ENCODE measurements at places on chromosomes 4 and X.

GRCh38 chrX:150377005-150377404 lies 13.9 kb downstream of the MAMLD1 start:
- DNase-seq: no peak

GRCh38 chr4:95857761-95858160 lies 17.9 kb downstream of the PDHA2 start:
- DNase-seq: no peak

DNA sequence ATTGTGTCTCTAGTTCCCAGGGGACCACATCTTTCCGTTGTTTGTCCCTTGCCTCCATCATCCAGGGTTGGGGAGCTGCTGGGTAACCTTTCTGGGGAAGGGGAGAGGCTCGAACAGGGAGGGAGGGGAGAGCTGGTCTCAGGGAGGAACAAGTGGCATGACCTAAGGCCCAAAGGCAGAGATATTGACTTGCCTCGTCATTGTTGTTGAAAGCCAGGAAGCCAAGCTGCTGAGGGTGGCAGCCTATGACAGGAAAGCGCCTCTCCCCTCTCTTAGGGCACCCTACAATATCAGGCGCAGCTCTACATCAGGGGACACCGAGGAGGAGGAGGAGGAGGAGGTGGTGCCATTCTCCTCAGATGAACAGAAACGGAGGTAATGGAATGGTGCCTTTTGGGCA lies 20.8 kb downstream of the ZNF185 start:
- DNase-seq: no peak

- DNase-seq: no peak
Measured at GRCh38 chr4:112818594-112818965, 181.6 kb downstream of the LARP7 start.

GRCh38 chr4:82718162-82718940 lies 80.2 kb downstream of the SCD5 start:
- DNase-seq: no peak

GRCh38 chr4:73410916-73411730 lies 7.0 kb downstream of the ALB start:
- DNase-seq: no peak

DNA sequence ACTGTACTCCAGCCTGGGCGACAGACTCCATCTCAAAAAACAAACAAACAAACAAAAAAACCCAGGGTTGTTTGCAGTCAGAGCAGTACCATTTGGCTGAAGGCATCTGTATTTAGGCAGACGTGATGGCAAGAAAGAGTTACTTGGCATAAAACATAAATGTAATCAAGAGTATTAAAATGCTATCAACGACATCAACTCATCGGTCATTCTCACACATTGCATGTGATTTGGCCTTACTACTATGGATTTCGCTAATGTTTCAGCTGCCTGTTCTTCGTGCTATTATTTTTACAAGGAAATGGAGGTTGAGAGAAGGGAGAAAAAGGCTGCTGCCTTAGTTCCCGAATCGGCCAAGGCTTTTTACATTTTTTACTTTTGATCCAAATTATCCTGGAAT lies 15.5 kb upstream of the SMARCA5 start:
- no peak for DNase-seq

DNA sequence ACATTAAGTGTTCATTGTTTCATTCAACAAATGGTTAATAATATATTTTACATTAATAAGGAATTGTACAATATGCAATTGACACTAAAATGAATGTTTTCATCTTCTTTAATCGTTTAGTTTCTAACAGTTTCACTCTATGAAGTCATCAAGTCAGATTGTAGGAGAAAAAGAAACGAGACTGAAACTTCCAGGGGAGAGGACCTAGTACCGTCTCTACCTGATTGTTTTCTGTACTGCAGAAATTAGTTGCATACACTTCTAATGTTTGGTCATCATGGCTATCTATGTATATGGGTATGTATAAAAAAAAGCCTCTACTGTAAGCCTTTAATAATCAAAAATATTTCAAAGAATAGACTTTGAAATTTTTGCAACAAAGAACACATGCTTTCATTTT lies 1350.9 kb downstream of the ARAP2 start:
- DNase-seq: no peak

DNA sequence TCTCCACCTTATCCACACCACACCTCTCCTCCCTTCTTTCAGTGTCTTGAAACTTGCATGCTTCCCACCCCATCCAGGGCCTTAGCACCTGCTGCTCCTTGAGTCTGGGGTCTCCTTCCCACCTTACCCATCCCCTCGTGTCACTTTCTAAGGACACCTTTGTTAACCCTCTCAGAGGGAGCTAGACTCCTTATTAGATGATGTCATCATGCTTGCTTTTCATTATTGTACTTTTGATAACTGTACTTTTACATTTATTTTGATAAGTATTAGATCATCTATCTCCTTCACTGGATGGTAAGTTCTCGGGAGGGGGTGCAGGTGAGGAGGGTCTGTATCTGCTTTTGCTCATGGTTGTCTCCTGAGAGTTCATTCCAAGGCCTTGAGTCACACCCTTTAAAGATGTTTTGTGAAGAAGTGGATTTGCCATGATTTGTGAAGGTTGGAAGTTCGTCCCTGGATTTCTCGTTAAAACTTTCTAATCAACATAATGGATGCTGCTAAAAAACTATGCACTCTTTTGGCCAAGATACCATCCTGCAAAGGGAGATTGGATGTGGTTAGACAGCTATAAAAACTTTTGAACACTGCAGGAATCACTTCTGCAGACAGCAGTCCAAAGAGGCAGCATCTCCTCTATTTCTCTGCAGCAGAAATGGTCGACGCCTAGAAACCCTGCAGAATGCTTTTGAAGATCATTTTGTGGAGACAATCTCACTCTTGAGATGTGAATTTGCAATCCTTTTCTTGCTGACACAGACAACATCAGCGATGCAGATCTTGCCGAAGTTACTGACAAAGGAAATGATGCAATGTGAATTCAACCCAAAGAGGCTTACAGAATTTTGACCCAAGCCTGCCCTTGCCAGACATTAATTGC lies 69.6 kb downstream of the ENPP6 start:
- no peak for DNase-seq

GRCh38 chr4:2286904-2287593 lies 25.1 kb upstream of the MXD4 start:
- DNase-seq: no peak

GRCh38 chr4:159041054-159042034 lies 61.5 kb upstream of the RAPGEF2 start:
- no peak for DNase-seq

- DNase-seq: peak; percentile 32
Measured at GRCh38 chrX:133792198-133792953, 193.0 kb downstream of the GPC3 start.

GRCh38 chr4:153780876-153781275 lies 8.0 kb downstream of the SFRP2 start:
- no peak for DNase-seq

GRCh38 chr4:56042225-56042624 lies 93.5 kb downstream of the CEP135 start:
- no peak for DNase-seq

DNA sequence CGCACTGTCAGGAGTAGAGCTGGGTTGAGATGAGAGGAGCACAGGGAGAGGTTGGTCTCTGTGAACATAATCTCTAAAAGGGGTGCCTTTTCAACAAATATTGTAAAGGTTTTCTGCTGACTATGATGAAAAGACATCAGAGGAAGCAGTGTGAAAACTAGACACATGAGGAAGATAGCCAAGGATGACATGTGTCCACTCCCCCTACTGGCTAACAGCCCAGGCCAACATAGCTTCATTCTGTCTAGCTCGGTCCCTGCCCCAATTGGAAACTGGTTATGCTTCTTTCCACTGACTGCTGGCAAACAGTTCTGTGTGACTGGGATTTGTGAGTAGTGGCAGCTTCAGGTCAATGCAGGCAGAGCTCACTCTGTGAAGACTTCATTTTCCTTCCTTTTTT lies 115.4 kb upstream of the ESX1 start:
- DNase-seq: no peak

- no peak for DNase-seq
Measured at GRCh38 chrX:16578218-16578617, 71.7 kb upstream of the S100G start.

- no peak for DNase-seq
Measured at GRCh38 chrX:10244915-10245622, 88.3 kb downstream of the CLCN4 start.

GRCh38 chr4:3464911-3465697 lies 2.0 kb downstream of the DOK7 start:
- no peak for DNase-seq

DNA sequence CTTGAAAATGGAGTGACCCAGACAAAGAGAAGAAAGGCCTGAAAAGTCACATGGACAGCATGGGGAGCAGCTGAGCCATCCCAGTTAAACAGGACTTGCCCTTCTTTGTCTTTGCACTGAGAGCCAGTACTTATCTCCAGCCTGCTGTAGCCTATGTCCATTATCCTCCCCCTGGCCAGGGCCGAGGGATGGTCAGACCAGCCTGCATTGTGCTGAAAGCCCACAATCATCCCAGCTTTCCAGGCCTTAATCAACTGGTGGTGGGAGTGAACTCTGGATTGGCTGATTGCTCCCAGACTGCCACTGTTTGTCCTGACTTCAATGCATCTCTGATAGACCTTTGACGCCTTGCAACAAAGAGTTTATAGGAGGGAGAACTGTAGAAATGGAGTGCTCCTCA lies 453.1 kb downstream of the EPHA5 start:
- no peak for DNase-seq

DNA sequence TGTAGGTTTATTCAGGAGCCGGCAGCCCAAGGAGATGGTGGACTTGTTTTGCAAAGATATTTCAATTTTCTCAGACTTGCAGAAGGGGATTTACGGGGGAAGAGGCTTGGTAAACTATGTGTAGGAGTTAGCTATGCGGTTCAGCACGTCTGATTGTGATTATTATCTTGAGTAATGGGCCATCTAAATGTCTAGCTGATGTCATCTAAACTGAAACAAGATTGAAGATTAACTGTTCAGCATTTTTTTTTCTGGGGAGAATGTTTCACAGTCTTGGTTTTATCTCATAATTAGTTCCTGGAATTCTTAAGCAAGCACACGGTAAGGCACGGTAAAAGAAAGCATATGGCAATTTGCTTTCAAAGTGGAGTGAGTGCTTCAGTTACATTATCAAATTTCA lies 207.3 kb upstream of the CXorf51B start:
- DNase-seq: no peak

- DNase-seq: no peak
Measured at GRCh38 chr4:99991741-99992140, 41.7 kb upstream of the H2AZ1 start.

- no peak for DNase-seq
Measured at GRCh38 chr4:184064877-184065276, 152.8 kb downstream of the ENPP6 start.

DNA sequence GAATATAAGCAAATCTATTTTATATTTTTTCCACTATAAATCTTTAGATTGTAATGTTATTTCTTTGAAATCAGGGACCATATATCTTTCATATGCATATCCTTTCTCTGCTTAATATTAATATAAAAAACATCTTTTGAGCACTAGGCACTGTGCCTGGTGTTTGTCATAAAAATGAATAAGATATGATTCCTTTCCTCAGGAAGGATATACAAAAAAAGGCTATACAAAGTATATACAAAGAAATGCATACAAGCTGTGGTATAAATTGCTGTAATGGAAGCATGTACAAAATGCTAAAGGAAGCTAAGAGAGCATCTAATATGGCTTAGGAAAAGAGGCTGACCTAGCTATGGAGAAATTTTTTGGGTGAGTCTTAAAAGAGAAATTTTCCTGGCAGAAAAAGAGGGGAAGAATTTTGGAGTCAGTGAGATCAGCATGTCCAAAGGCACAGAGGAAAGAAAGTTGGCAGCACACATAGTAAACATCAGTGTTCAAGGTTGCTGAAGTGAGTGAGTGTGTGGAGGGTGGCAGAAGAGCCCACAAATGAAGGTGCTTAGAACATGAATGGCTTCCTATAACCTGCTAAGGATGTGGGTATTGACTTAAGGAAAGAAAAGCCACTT lies 500.0 kb downstream of the SPRY1 start:
- no peak for DNase-seq

DNA sequence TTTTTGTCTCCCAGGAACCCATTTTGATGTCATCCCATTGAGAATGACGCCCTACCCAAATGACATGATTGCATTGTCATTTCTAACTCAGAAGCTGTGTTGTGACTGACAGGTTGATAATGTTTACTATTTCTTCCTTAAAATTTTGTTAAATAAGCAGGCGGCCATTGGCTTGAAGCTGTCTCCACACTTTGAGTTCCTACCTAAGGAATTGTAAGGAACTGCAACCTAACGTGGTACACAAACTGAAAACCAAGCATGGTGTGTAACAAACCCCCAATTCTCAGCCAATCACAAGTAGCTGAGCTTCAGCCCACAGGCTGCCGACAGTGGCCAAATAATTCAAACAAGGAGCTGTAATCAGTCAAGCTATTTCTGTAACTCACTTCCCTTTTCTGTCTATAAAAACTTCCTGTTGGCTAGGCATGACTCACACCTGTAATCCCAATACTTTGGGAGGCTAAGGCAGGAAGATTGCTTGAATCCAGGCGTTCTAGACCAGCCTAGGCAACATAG lies 2.9 kb upstream of the MND1 start:
- no peak for DNase-seq

DNA sequence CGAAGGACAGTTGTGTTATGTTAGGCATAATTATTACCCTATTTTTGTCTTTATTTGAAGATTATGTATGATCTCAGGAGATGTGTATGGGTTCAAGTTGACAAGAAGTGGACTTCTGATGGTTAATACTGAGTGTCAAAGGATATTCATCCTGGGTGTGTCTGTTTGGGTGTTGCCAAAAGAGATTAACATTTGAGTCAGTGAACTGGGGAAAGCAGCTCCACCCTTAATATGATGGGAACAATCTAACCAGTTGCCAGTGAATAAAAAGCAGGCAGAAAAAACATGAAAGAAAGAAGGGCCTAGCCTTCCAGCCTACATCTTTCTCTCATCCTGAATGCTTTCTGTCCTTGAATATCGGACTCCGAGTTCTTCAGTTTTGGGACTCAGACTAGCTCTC lies 332.6 kb downstream of the DTHD1 start:
- no peak for DNase-seq

DNA sequence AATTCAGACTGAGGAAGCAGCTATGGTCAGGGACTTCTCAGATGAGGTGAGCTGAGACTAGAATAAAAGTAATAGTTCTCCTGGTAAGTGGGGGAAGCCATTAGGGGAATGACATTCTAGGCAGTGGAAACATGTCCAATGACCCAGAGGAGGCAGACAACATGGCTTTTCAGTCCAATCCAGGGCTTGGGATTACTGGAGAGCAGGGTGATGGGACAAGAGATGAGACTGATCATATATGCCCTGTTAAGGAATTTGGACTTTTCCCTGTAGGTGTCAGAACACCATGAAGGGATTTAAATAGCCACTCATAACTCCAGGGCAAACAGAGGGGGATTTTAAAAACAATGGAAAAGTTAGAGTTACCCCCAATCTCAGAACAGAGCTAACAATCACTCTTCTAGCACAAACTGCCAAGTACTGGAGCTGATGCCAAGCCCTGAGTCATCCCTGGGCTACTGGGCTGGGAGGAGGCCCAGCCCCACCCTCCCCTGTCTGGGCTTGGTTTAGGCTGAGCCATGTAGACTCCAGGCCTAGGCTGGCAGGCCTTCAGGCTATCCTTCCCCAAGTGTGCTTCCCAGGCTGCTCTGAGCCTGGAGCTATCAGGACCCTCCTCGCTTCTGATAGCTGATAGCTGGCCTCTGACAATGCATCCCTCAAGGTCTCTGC lies 22.7 kb upstream of the MSN start:
- no peak for DNase-seq

GRCh38 chr4:161254375-161254774 lies 909.4 kb downstream of the FSTL5 start:
- DNase-seq: no peak

All from activated T-helper 9 cell treated with anti-CD3 and anti-CD28 coated beads, Interleukin-2, amount 50 U/mL, for 16 hours (primary cell).